ENCODE measurements at places on chromosomes 1 and 21.
A peak's percentile ranks its signal among the peaks of the same experiment; 100 is the strongest.

- no peak for DNase-seq
These were observed 319.2 kb upstream of the ZRANB2 start for GRCh38 chr1:71400050-71400449.

DNA sequence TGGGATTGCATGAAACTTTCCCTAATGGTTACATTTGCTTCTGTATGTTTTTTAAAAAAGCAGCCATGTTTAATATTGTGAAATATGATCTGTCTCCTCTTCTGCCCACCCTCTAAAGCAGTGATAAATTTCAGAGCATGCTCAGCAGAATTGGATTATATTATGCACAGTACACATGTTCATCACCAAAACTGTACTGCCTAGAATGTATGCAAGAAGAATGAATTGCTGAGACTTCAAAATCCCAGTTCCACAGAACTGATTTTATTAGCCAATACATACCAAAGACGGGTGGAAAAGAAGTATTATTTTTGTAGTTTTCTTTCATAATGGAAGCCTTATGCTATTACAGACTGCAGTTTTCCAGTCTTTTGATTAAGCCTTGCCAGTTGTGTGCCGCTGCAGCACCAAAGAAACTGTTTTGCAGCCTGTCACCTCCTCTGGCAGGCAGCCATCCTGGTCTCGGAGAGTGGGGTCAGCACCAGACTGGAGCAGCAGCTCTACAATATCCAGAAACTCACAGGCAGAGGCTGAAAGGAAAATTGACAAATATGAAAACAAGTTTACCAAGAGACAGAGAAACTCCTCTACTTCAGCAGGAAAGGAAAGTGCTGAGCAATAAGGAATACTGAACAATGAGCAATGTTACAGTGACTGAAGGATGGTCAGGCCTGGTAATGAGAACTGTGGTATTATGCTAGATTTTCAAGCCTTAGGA lies 58.1 kb downstream of the LHX4 start:
- DNase-seq, result no peak

DNA sequence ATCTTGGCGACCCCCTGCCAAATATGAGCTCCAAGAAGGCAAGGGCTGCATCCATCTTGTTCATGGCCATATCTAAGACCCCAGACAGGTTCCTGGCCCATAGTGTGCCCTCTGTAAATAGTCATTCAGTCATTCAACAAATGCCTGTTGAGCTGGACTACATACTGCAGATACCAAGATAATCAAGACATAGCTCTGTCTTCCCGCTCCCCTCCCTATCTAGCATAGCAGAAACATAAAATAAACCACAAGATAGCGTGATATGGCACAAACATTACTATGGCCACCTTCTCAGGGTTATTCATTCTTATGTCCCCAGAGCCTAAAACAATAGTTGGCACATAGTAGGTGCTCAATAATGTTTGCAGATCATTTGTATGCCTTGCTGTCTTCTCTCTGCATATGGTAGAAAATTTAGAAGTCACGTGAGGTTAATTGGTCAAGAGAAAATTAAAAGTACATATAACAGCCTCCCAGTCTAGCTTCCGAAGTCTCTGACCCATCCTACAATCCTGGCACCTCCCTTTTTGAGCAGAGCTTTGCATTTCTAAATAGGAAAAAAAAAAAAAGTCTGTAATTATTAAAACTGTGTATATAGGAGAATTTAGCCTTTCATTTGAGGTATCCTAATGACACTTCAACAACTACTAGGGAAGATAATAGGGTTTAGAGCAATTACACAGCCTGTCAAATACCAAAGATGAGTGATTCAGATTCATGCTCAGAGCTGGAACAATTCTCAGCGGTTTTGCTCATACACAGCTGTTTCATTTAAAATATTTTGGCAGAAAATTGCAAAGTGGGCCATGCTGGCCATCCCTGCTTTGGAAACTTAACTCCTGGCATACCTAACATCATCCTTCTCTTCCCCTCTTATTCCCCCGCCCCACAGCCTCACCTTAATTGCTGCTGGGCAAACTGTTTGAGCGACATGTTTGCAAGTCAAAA lies 219.0 kb downstream of the KAZN start:
- no peak for DNase-seq

DNA sequence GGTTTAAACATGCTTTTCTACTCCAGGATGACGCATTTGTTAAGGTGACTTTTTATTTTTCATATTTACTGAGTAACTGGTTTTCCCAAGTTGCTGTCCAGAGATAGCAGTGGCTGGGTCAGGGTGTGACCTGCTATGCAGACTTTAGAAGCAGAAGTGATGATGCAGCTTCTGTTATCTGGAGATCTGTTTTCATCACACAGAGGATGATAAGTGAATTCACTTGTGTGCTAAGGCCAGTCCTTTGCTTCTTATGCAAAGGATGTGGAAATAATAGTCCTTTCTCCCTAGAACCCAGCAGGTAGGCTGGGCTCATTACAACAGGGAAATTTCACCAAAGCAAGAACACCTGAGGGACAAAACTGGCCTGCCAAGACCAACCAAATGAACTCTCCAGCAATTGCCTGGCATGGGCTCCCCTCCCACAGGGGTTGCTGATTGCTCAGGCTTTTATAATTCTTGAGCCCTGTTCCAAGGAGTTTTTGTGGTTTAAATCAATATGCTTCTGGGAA lies 97.8 kb upstream of the LPGAT1 start:
- peak; percentile 69 for DNase-seq

DNA sequence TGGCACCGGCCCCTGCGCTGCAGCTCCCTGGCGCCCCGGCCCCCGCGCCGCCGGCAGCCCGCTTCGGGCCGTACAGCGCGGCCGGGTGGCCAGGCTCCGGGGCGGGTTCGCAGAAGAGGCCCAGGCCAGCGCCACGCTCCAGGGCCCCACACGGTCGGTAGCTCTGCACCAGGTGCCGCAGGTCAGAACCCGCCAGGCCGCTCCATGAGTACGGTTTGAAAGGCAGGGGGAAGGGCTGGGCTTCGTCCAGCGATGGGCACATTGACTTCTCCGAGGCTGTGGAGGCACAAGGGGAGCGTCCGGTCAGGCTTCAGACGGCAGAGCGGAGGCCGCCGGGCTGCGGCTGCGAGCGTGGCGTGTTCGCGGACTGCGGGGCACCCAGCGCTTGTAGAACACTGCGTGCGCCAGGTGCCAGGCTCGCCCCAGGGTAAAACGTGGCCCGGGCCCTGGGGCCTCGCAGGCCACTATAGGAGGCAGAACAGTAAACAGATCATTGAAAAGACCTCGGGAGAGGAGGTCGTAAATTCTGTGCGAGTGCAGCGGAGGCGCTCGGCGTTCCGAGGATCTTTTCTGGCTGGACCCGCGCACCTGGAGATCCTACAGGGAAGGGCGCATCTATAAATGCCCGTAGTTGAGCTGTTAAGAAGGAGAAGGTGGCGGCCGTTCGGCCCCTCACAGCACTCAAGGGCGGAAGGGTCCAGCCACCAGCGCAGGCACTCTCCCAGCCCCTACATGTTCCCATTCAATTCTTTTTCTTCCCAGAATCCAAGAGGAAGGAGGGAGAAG lies 5.7 kb downstream of the GFI1 start:
- DNase-seq, result no peak

GRCh38 chr1:98792123-98792522 lies 130.6 kb downstream of the SNX7 start:
- DNase-seq, result no peak

DNA sequence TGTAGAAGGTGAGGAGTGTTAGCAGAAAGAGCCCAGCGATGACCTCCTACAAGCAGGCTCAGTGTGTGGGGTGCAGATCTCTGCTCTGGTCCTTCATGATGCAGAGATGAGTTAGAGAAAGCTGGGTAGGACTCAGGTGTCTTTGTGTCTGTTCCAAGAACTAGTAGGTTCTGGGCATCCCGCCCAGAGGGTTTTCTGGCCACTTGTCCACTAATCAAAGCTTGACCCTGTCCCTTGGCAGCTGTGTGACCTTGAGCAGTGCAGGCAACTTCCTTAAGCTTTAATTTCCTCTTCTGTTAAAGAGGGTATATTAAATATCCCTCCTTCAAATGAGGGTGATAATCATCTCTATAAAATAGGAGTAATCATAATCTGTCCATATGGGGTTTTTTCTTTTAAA lies 54.7 kb upstream of the WNT4 start:
- no peak for DNase-seq

DNA sequence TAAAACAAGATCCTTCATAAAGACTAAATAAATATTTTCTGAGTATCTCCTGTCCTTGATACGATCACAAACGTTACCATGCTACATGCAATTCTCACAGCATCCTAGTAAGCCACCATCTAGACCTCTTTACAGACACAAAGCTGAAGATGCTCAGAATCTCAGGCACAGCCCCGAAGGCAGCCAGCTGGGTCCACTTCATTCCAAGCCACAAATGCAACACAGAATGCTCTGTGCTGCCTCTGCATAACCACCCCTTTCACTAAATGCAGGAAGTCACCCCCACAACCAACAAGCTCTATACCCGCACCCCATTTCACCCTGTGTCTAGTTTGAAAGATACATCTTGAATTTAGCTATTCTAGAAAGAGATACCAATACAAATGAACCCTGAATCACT lies 12.9 kb downstream of the RCAN1 start:
- no peak for DNase-seq

DNA sequence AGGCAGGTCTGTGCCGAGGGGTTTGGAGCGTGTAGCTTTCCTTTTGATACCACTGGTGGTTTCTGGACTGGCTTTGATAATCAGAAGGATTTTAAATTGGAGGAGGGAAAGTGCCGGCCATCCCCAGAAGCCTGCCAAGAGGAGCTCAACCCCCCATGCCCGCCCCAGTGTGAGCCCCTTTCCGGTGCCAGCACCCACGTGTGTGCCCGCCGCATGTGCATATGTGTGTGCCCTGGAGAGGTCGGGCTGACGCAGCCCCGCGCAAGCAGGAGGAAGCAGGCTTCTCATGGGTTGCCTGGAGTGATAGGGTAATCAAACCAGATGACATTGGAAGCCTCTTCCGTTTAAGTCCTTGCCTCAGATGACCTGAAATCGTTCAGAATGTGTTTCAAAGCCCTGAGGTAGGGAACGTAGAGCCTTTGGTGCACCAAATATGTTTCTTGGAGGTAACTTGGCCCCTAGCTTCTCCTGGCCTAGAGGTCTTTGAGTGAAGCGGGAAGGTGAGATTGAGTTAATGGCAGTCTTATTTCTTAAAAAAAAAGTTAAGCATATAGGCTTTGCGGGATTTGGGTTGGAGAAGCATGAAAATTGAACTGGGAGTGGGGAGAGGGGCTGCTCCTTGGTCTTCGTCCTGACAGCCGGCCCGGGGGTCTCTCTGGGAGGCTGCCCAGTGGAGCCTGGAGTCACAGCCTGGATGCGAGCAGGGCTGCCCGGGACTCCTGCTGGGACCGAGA lies 34.1 kb upstream of the ARHGEF16 start:
- DNase-seq, result no peak

DNA sequence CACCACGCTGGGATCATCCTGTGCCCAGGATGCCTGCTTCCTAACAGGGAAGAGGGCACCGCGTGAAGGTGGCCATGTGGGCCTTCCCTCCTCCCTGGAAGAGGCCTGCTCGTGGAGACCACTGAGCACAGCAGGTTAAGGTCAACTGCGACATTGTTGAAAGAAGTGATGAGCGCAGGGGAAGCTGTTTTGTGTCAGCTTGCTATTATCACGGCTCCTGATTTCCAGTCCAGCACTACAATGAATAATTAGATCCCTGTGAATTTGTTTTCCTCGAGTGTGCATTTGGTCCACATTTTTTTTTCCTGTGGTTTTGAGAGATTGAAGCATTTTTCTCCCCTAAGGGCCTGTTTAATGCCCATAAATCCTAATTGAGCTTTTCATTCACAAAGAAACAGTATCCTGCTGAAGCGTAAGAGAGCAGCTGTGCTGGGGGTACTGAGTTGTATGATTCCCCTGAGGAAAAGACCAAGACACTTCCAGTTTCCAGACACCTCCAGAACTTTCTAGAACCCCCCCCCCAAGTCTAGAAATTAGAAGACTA lies 204.9 kb downstream of the KCNJ6 start:
- DNase-seq, result no peak

DNA sequence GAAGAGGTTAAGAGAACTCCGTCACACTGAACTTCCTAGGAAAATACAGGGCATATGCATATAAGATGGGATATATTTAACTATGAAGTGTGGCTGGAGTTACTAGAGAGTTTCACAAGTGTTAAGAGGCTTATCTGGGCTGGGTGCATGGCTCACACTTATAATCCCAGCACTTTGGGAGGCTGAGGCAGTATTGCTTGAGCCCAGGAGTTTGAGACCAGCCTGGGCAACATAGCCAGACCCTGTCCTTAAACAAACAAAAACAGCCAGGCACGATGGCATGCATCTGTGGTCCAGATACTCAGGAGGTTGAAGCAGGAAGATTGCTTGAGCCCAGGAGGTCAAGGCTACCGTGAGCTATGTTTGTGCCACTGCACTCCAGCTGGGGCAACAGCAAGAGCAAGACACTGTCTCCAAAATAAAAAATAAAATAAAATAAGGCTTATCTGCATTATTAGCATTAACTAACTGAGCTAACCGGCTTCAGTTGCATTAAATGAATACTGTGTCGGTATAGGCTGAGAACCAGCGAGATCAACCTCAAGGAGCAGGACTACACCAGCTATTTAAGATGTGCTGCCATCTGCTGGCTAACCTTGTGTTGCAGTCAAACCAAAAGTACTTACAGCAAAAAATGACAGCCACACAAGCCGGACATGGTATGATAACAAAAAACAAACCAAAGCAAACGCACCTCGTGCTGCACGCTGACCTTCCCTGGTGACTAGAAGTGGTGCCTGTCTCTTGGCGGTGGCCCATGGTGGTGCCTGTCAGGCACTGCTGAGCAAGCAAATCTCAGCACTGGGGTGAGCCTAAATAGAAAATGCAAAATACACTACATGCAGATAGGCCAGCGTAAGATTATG lies 19.7 kb upstream of the RBBP5 start:
- peak; percentile 74 for DNase-seq
